Right hindlimb (tissue), 1 donor: ENCODE measurements at places on chromosomes 5 and 9.

DNA sequence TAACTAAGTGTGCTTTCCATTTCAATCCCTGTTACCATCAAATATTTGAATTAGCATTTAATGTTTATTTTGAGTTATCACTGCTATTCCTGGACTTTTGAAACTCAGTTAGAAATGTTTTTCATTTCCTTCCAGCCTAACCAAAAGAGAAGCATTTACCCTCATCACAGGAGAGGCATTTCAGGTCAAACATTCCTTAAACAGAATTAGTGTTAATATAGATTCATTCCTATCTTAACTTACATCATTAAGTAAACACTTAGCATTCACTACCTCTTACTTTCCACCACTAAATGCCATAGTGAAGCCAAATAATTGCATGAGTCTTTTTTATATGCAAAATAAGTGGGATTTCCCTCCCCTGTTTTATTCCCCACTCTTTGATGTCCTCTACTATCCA is 136.6 kb upstream of the OR13F1 start:
- no peak for DNase-seq

DNA sequence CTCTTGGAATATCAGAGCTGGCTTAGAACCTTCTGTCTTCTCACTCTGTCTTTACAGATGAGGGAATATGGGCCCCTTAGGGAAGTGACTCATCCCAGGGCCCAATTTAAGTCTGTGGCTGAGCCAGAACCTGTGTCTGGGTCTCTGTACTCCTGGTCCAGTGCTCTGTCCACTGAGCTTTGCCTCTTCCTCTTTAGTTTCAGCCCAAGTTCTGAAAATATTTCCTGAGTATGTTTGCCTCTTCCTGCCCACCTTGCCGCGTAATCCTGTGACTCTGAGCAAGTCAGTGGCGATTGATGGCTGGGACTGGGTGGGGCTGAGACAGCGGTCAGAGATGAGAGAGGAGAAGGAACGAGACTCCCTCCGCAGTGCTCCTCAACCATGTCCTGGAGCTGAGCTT is 7.8 kb downstream of the IER5L start:
- DNase-seq, result no peak

- DNase-seq, result no peak
Measured at GRCh38 chr5:77599679-77600078, 38.8 kb downstream of the OTP start.

GRCh38 chr5:5144441-5144840 is 4.3 kb downstream of the ADAMTS16 start:
- DNase-seq, result no peak

DNA sequence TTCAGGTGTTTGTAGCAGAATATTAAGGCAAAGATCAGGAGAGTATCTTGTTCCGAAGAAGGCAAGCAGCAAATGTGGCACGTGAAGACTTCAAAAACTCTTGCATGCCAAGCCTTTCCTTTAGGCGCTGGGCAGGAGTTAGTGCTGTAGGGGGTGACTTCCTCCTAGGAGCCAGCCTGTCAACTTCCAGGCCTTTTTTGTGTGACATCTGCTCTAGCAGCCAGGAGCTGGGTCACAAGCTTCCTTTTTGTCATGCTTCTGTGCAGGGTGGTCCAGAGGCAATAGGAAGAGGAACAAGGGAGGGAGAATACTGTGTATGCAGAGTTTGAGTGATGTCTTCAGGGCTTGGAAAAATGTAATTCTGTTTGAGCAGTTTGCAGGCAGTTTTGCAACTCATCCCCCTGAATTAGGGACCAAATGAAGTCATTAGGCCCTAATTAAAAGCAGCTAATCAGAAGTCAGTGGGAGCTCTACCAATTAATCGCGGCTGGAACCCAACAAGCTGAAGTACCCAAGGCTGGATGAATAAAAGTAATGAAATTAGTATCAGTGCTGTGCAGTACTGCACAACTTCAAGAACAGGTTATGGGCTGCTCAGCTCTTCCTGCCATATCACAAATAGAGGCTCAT is 53.5 kb downstream of the TLR4 start:
- DNase-seq, result no peak

DNA sequence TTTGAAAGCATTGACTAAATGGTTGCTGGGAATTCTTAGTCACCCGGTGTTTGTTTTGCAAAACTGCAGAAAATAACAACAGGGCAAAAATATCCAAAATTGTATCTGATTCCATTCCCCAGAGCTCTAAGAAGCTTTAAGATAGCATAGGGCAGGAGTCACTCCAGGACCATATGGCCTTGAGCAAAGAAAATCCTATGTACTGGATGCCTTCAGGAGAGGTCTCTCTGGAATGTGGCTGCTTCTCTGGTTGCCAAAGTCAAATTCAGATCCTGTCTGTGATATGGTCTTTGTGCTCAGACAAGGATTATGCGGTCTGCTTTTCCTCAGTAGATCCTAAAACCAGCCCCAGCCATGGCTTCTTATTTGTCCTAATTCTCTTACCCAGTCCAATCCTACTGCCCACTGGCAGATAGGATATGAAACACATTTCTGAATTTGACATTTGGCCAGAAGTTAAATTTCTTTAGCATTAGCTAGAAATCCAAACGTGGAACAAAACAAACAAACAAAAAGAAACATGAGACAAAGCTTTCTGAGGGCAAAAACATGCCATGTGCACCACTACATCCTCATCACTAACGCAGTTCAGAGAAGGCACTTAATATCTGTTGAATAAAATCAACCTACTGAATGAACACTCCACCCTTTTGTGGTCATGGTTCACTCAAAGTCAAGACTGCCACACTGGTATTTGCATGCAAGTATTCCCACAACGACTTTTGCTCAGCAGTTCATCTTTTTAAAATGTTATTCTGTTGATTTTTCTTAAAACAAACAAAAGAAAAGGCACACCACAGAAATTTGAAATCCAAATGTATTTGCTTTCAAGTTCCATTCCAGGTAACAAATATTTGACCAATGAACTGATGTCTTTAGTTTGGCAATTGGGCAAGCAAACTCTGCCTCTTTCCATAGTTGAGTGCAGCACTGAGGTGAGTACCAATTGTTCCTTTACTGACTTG is 165.7 kb downstream of the TRPM6 start:
- no peak for DNase-seq

- DNase-seq, result no peak
Measured at GRCh38 chr5:133531178-133531577, 81.2 kb downstream of the FSTL4 start.

DNA sequence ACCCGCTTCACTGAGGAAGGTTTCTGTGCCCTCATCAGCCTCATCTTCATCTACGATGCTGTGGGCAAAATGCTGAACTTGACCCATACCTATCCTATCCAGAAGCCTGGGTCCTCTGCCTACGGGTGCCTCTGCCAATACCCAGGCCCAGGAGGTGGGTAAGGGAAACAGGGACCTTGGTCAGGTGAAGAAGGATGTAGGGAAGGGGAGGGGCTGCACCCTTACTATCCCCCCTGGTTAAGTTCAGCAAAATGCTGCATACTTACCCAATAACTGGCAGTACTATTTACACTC is 4.4 kb downstream of the SLC4A9 start:
- no peak for DNase-seq

GRCh38 chr9:116276651-116277121 is 123.1 kb downstream of the PAPPA start:
- no peak for DNase-seq

DNA sequence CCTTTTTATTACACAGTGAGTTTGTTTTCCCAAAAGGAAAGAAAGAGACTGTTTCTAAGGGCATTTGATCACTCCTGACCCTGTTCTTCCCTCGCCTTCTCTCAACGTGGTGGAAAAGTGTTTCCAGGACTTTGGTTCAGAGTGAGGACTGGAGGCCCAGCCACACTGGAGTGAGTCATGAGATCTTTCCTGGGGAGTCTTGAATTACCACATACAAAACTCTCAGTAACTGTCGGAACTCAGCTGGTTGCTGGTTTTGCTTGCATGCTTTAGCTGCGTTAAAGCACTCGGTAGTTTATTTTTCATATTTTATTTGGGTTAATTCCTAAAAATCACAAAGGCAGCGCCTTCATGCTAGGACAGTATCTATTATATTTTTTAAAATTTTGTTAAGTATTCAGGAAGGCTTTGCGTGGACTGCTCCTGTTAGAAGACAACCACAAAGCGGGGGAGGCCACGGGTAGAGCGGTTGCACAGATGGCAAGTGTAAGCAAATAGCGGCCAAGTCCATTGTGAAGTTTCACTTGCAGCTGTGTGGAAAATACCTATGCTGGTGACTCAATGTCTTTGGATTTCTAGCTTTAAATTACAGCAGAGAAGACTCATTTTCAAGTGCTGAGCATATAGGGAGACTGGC is 77.7 kb downstream of the ARSB start:
- DNase-seq, result peak; percentile 88

- no peak for DNase-seq
Measured at GRCh38 chr5:96333391-96333790, 99.7 kb downstream of the PCSK1 start.

DNA sequence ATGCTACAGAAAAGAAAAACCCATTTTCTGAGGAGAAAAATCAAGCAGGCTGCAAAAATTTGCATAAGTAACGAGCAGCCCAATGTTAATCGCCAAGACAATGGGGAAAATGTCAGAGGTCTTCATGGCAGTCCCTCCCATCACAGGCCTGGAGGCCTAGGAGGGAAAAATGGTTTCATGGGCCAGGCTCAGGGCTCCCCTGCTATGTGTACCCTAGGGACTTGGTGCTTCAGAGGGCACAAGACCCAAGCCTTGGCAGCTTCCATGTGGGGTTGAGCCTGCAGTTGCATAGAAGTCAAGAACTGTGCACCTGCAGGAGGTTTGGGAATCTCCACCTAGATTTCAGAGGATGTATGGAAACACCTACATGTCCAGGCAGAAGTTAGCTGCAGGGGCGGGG is 10.4 kb downstream of the CAAP1 start:
- DNase-seq, result no peak

GRCh38 chr9:75893106-75893505 is 2.6 kb downstream of the PCSK5 start:
- DNase-seq, result no peak

DNA sequence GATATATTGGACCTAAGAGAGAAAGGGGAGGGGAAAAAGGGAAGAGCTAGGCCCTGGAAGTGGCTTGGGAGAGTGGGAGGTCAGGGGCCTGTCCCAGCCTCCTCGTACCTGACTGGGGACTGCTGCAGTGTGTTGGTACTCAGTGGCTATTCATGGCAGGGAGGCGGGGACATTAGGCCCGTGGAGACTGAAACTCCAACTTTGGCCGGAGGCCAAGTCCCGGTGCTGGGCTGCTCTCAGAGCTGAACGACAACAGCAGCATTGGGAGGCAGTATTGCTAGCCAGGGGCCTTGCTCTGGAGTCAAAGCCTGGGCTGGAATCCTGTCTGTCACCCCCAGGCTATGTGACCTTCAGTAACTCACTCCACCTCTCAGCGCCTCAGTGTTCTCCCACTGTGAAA is 37.8 kb downstream of the NEURL1B start:
- DNase-seq, result no peak

DNA sequence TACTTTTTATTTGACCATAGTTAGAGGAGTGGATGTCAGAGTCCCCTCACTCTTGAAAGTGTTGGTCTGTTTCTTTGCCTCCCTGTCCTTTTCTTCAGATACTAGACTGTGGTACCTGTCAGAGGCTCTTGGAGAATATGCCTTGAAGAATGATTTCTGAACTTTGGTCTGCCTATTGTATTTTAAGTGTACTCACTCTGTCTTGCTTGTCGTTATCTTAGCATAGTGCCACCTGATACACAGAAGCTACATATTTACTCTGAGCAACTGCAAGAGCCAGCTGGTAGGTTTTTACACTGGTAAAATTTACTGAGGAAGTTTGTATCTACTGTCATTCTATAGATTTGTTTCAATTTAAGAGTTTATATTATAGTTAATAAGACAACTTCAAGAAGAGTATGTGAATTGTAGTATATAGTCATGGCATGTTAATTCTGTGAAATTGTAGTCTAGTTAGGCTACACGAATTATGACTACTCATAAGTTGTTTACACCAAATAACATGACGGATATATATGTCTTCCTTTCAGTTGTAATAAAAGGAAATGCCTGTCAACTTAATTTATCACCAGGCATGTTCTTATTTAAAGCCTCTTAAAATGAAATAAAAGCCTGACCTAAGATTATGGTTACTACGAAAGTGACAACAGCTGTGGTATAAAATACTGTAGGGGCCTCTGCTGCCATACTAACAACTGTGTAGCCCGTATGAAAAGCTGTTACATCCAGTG is 201.7 kb downstream of the KDM4C start:
- no peak for DNase-seq

GRCh38 chr5:155699385-155699784 is 627.6 kb upstream of the SGCD start:
- no peak for DNase-seq

GRCh38 chr9:2119566-2119965 is 104.4 kb downstream of the SMARCA2 start:
- DNase-seq, result peak; percentile 65

- no peak for DNase-seq
Measured at GRCh38 chr5:9977070-9977469, 272.6 kb downstream of the ATPSCKMT start.

- no peak for DNase-seq
Measured at GRCh38 chr5:81555865-81556264, 161.9 kb upstream of the ACOT12 start.

DNA sequence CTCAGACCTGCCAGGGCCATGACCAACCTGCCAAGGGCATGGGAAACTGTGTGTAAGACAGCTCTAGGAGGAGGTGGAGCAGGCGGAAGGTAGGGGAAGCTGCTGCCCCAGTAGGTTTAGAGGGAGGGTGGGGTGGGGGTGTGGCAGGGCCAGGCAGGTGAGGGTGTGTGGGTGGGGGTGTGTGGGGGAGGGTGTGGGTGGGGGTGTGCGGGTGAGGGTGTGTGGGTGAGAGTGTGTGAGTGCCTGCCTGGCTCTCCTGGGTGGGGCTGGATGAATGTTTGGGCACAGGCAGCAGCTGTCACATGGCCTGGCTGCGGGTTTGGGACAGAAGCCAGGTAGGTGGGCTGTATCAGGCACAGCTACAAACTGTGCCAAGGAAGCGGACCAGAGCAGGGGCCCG is 8.8 kb upstream of the N4BP3 start:
- DNase-seq, result peak; percentile 46

- DNase-seq, result no peak
Measured at GRCh38 chr5:78720227-78720985, 71.8 kb upstream of the LHFPL2 start.

DNA sequence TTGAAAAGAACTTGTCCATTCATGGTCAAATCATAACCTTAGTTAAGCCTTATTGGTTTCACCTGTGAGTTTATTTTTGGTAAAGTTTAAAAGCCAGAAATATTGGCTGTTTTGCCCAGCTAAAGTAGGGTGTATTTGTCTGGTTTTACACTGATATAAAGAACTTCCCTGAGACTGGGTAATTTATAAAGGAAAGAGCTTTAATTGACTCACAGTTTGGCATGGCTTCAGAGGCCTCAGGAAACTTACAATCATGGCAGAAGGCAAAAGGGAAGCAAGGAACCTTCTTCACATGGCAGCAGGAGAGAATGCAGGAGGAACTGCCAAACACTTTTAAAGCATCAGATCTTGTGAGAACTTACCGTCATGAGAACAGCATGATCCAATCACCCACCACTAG is 55.3 kb downstream of the JAKMIP2 start:
- no peak for DNase-seq

GRCh38 chr5:40276426-40277102 is 403.2 kb upstream of the PTGER4 start:
- DNase-seq, result no peak

GRCh38 chr5:38297830-38298608 is 39.7 kb downstream of the EGFLAM start:
- DNase-seq, result peak; percentile 30
